ENCODE measurements at places on chromosomes 2 and 18.

DNA sequence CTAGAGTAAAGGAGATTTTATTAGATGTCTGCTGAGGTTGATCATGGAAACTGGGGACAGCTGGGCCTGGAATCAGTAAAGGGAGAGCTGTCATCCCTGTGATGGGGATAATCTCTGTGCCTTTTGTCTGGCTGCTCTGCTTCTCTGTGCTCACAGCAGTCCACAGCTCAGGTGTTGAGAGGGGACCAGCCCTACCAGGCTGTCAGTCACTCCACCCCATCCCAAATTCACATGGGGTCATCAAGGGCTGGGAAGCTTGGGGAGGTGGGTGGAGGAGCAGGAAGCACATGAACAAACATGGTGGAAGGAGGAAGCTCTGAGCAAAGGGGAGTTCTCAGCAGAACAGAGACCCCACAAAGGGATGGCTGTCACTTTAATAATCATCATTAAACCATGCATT is 13.7 kb upstream of the LRRFIP1 start:
- no peak for DNase-seq

- no peak for DNase-seq
Measured at GRCh38 chr2:33242845-33243244, 233.6 kb upstream of the RASGRP3 start.

DNA sequence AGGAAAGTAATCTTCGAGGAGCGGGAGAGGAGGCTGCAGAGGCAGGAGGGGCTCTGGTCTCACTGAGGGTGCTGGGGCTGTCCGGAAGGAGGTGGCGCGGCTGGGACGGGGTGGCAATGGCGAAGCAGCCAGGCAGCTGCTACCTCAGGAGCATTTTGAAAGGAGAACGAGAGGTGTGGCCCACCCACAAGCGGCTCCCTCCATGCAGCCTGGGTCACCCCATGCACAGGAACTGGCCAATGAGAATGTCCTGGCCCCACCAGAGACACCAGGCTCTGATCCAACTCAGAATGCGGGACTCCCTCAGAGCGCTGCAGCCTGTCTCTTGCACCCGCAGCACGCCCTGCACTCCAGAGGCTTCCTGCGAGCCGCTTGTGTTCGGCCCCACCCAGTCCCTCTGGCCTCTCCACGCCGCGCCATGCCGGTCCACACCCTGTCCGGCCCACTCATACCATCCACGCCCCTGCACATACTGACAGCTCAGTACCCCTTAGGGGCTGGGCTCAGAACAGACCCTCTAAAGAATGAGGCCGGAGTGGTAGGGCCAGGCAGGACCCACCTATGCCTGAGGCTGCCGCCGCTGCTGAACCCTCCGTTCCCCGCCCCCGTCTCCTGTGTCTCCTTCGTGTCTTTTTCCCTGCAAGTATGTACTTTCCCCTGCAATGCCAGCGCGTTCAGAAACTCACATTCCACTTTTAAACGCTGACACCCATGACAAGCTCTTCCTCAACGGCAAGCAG is 6.4 kb upstream of the BOK start:
- DNase-seq = no peak

GRCh38 chr2:194602750-194603149 is 1054.3 kb upstream of the SLC39A10 start:
- no peak for DNase-seq

DNA sequence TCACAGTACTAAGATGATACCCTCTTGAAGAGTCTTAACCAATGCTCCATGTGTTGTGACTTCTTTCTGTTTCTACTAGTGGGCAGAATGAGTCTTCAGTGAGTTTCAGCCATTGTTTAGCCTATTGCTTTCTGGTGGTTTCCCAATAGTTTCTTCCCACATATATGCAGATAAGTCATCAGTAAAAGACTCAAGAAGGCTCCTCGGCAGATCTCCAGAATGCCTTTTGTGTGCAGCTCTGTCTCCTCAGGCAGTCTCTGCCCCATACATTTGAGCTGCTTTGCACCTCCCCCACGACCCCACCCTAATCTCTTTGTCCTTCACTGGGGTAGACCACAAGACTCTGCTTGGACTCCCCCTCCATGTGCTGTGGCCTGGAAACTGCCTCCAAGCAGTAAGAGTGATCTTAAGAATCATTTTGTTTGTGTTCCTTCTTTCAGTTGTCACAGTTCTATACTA is 71.6 kb upstream of the CHRNA1 start:
- DNase-seq = no peak

DNA sequence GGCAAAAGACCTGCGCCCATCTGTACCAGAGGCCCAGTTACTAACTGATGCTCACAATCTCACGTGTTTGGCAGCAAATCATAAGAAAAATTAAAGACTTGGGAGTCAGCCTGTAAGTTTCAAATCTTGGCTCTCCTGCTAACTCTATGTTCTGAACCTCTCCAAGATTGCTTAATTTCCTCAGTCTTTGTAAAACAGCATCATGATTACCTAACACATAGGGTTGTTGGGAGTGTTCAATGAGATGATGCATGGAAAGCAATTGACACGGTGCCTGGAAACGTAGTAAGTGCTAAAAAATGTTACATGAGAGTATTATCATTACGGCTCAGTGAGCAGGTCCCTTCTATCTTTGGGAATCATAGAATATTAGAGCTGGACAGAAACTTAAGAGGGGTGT is 497.6 kb upstream of the TCF4 start:
- DNase-seq = no peak

All from mesothelial cell of epicardium (in vitro differentiated cells).